ENCODE measurements at places on chromosomes 7 and 10.
A peak's percentile ranks its signal among the peaks of the same experiment; 100 is the strongest.

- DNase-seq: no peak
These were observed 3.5 kb upstream of the ZNF467 start for GRCh38 chr7:149776848-149777407.

GRCh38 chr7:90858546-90858945, 262.4 kb downstream of the CDK14 start:
- DNase-seq: no peak

DNA sequence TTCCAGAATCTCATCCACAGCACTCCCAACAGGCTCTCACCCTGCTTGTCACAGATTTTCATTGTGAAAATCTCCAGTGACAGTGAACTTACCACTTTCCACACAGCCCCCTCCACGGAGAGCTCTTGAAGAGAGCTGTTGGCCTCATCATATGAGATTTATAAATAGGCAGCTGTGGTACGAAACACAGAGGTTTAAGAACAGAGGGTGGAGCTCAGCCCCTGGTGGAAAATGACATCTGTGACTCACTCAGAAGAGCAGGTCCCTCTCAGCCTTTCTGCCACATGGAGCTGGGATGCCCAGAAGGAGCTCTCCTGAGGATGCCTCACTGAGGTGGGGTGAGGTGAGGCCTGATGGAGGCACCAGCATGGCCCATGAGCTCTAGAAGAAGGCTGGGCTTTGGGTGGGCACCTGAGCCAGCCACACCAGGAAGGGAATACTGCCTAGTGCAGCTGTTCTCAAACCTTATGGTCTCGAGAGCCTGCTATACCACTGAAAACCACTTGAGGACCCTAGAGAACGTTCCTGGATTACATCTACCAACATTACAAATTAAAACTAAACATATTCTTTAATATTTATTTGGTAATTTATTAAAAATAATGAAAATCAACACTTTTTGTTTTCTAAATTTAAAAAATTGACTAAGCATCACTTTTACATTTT, 25.8 kb upstream of the EEPD1 start:
- DNase-seq: no peak

GRCh38 chr10:110268442-110268841, 36.3 kb downstream of the SMNDC1 start:
- peak; percentile 2 for DNase-seq

GRCh38 chr7:107364787-107365186, 105.1 kb upstream of the GPR22 start:
- DNase-seq: no peak

- DNase-seq: no peak
These were observed 52.9 kb downstream of the PIK3AP1 start for GRCh38 chr10:96667401-96667800.

- DNase-seq: peak; percentile 12
These were observed 6.6 kb downstream of the VOPP1 start for GRCh38 chr7:55565681-55566080.

- DNase-seq: no peak
These were observed 2.6 kb downstream of the PPP1R35 start for GRCh38 chr7:100433592-100434296.

DNA sequence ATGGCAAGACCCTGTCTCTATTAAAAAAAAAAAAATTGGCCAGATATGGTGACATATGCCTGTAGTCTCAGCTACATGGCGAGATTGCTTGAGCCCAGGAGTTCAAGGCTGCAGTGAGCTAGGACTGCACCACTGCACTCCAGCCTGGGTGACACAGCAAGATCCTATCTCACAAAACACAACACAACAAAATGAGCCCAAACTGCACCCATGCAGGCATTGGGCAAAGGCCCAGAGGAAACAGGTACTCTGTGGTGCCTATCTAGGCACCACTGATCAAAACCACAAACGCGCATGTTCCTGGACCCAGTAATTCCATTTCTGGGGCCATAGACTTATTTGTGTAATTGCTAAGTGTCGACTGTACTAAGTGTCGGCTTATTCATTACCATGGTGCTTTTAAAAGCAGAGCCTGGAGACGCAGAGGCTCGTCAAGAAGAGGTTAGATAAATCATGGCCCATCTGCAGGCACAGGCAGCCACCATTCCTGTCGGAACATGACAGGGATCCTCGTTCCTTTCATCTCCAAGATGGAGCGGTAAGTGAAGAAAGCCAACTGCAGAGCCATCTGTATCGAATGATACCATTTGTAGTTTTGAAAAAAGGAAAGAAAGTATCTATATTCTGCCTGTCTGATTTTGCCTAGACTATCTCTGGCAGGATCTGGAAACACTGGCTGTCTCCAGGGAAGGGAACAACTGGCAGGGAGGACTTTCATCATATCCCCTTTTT, 160.4 kb upstream of the RHEB start:
- DNase-seq: no peak

DNA sequence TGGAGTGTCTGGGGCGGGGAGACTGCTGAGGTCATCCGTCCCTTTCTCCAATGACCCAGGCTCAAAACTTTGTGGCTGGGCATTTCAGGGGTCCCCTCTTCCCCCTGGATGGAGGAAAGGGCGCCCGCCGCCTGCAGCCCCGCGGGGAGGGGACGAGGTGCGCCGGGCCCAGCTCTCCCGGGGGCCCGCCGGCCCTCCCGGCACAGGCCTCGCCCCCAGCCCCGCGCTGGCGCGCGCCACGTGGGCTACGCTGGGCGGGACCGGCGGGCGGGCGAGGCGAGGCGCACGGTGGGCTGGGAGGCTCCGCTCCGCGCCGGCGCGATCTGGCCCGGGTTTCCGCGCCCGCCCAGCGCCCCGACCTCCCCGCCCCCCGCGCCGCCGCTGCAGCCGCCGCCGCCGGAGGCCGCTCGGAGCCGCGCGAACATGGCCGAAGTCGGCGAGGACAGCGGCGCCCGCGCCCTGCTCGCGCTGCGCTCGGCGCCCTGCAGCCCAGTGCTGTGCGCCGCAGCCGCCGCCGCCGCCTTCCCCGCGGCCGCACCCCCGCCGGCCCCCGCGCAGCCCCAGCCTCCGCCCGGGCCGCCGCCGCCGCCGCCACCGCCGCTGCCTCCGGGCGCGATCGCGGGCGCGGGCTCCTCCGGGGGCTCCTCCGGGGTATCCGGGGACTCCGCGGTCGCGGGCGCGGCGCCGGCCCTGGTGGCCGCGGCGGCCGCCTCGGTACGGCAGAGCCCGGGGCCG, at the start of gene FOXK1:
Gene FOXK1, plus strand, starts transcription at position 410 of the 735 bp plus-strand sequence. Its CDS starts 14 bp downstream, at position 424.
- peak; percentile 88 for DNase-seq

GRCh38 chr10:79390551-79391229, 43.4 kb downstream of the PPIF start:
- no peak for DNase-seq

- DNase-seq: no peak
These were observed 25.8 kb upstream of the AMPH start for GRCh38 chr7:38656968-38657367.

- DNase-seq: no peak
These were observed 96.5 kb downstream of the DNAH11 start for GRCh38 chr7:21639206-21639868.

DNA sequence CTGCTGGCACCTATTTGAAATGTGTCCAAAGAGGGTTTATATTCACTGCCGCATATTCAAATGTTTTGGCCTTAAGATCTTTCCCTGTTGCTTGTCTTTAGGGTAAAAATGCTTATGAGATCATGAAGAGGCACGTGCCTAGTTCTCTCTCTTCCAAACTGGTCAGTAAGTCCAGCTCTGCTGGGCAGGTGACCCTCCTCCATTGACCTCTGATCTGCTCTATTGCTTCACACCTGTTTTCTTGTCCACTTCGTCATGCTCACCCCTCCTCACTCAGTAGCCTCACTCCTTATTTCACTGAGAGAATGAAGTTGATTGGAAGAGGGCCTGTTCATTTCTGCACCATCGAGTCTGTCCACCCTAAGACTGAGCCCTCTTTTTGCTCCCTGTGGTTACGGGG, 140.5 kb upstream of the COBL start:
- no peak for DNase-seq

- no peak for DNase-seq
These were observed 4.7 kb downstream of the AFAP1L2 start for GRCh38 chr10:114399576-114399975.

- no peak for DNase-seq
These were observed 41.5 kb upstream of the SMIM30 start for GRCh38 chr7:113159746-113160339.

DNA sequence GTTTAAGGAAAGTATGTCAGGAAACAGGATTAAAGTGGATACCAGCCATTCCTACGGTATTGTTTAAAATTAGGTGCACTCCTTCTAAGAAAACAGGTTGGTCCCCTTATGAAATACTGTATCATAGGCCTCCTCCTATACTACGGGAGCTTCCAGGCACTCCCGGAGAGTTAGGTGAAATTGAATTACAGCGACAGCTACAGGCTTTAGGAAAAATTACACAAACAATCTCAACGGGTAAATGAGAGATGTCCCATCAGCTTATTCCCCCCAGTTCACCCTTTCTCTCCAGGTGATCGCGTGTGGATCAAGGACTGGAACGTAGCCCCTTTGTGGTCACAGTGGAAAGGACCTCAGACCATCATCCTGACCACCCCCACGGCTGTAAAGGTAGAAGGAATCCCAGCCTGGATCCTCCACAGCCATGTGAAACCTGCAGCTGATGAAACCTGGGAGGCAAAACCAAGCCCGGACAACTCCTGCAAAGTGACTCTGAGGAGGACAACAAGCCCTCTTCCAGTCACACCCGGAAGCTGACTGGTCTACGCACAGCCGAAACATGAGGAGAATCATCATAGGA, 25.1 kb upstream of the GHITM start:
- DNase-seq: no peak

GRCh38 chr10:649798-650440, 39.5 kb downstream of the DIP2C start:
- no peak for DNase-seq

- DNase-seq: no peak
These were observed 46.0 kb upstream of the TCF7L2 start for GRCh38 chr10:112904000-112904399.

DNA sequence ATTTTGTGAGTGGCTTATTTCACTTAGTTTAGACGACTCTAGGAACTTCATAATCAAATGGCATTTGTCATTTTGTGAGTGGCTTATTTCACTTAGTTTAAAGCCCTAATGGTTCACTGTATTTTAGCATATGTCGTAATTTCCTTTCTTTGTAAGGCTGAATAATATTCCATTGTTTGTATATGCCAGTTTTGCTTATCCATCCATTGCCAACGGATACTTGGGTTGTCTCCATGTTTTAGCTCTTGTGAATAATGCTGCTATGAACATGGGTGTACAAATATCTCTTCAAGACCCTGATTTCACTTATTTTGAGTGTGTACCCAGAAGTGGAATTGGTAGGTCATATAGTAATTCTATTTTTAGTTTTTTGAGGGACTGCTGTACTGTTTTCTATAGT, 31.8 kb downstream of the DOCK1 start:
- no peak for DNase-seq

- DNase-seq: no peak
These were observed 161.9 kb downstream of the DNAJB6 start for GRCh38 chr7:157498657-157499056.

DNA sequence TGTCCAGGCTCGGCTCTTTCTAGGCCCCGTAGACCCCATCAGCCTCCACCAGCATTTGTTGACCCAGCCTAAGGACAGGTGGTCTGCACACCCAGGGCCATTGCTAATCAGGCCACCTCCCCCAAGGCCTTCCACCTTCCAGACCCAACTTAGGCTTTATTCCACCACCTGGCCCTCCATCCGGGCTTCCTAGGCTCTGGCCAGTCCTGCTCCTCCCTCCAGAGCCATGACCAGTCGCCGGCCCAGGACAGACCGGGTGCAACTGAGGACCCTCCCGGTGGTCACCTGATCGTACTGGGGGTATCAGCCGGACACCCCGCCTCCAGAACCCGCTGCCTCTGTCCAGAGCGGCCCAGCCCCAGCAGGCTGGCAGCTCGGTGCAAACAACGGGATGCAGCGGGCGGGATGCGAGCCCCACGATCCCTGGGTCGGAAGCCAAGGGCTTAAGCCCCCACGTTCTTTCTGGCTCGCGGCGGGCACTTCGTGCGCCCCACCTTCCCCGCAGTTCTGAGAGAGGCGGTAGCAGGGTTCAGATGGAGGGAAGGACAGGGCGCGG, 545 bp downstream of the NACAD start:
- DNase-seq: no peak

DNA sequence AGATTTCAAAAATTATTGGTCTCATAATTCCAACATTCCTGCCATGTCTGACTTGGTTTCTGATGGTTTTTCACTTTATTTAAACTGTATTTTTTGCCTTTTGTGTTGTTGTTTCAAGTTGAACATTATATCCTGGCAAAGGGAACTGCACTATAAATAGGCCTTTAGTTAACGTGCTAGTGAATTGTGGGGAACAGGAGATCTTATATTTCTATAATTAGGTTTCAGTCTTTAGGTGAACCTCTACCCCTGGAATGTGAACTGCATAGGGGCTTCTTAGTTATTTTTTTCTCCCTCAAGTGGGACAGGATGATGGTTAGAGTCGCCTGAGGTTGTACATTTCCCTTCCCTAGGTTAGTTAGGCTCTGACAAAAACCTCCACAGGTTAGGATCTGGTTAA, 128.6 kb downstream of the MLLT10 start:
- DNase-seq: no peak

DNA sequence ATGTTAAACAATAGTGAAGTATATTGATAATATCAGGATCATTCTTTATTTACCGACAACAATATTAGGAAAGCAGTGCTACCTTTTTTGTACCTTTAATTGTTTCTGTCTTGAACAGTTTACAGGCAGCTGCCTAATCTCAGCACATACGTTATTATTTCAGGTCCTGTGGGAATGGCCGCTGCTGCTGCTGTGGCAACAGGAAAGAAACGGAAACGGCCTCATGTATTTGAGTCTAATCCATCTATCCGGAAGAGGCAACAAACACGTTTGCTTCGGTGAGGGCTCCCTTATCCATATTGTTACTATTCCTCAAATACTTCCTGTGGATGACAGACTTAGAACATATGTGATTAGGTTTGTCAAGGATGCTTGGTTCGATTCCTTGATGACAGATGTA, 59.7 kb downstream of the NRF1 start:
- no peak for DNase-seq

GRCh38 chr10:106312087-106312486, 852.4 kb downstream of the SORCS1 start:
- no peak for DNase-seq
